SK-N-SH treated with all-trans-retinoic acid at 6 μM for 48 hours (cell line): ENCODE measurements at places on chromosomes 2 and 18.

DNA sequence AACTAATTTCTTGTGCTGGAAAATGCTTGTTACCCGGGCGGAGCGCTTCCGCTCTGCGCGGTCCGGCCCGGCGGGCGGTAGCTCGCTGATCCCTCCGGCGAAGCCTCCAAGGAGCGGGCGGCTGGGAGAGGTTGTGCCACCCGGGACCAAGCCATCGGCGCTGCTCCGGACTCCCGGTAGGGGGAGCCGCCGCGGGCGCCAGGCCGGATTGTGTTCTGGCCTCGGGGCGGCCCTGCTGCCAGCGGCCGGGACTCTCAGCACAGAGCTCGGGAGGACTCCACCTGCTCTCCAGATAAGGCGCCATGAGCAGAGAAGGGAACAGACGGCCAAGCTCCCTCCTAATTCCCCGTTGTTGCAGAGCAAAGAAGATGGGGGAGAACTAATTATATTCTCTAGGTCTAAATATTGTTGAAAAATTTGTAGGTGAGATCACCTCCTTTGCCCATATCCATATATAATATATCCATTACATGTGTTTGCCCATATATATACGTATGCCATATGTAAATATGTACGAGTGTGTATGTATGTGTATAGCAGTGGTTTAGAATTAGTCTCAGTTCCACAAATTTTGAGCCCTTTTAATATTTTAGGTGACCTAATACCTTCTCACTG is 13.8 kb upstream of the SATB2 start:
- ATAC-seq = peak; percentile 97

DNA sequence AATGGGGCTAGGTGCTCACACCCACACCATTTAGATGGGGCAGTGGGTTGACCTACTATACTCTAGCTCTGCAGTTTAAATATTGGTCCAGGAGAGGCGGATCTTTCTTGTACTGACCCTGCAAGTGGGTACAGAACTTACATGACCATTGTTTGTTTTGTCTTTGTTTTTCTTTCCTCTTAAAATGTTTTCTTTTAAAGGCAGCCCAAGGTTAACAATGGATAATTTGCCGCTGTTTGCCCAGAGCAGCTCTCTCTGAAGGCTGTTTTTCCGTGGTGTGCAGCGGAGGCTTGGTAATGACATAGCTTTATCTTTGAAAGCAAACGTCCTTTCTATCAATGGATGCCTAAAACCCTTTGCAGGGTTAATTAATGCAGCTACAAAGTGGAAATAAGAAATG is 133.3 kb upstream of the MEX3C start:
- no peak for ATAC-seq

GRCh38 chr2:119229716-119230115 is 6.1 kb downstream of the STEAP3 start:
- ATAC-seq = no peak

DNA sequence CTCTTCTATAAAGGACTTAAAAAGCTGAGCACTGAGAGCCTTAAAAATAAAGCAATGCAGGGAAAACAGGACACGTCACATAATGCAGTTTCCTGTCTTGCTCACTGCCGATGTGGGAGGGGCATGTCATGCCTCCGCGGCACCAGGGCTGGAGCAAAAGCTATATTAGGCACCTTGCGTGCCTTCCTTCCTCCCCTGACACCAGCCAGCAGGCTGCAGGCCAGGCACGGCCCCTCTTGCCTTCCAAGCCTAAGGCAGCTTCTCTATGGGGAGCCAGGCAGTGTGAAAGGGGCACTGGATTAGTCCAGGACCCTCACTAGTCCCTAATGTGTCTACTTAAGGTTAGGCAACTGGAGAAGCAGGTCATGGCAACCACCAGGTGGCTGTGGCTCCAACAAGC is 26.3 kb downstream of the MRPL35 start:
- no peak for ATAC-seq

DNA sequence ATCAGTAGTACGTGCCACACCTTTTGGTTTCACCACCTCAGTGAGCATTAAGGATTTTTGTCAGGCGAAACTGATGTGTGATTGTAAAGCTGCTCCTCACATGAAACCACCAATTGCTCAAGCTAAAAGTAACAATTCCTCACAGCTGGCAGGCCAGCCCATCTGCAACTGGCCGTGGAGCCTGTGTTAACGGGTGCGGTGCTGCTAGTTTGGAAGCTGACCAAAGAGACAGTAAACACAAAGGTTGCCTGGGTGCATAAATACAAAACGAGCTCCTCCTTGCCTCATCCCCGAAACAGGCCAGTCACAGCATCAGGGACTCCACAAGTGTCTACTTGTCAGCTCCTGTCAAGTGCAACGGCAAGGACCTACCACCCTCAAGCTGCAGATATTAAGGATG is 32.0 kb downstream of the LGALSL start:
- ATAC-seq = no peak

- peak; percentile 79 for ATAC-seq
These were observed 18.0 kb upstream of the FAP start for GRCh38 chr2:162261032-162261945.

DNA sequence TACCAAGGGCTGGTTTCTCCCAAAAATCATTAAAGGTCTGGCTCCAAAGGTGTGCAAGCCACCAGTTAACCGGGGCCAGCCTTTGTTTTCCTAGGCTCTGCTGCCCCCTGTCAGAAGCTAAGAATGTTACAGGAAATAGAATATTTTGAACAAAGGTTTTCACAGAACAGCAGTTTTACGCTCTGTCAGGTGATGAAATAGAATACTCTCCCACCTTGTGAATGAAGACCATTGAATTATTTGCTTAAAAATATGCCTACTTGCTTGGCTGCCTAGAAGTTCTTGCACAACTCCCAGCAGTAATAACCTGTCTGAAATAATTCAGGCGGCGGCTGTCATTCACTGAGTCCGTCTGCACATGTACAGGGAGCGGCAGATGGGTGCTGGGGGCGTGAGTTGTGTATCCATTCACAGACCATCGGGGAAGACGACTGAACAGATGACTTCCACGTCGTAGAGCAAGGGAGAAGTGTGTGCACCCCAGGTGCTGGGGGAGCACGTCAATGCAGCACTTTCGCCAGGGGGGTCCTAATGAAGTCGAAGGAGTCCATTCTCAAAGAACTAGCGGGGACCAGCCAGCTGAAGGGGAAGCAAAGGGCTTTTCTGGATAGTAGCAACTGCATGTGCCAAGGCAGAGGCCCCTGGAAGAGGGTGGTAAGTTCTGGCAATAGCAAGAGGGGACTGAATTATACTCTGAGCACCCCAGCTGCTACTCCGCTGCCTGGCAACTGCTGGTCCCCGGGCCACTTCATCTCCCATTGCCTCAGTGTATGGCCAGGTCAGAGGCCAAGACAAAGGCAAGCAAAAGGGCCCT is 56.1 kb downstream of the SF3B1 start:
- peak; percentile 88 for ATAC-seq

GRCh38 chr2:121429119-121429903 is 101.4 kb upstream of the RNU4ATAC start:
- ATAC-seq = no peak

DNA sequence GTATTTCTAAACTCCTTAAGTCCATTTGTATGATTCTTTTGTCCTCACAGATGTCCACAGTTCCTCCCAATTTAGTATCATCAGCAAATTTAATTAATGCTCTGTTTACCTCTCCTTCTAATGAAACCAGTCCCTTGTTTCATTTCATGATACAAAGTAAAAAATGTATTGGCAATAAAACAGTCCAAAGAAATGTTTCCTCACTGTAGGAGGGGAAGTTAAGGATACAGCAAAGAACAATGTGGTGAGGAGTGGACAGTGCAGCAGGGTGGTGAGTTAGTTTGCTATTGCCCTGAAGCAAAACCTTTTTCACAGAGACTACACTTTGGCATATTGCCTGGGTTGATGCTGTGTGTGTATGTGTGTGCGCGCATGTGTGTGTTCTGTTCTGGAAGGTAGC is 401.5 kb downstream of the ARHGAP15 start:
- peak; percentile 38; the same call in 1 of the 3 replicates for ATAC-seq

GRCh38 chr2:42189235-42189566 is 20.0 kb downstream of the EML4 start:
- no peak for ATAC-seq

GRCh38 chr2:62570861-62571698 is 65.1 kb upstream of the TMEM17 start:
- ATAC-seq = no peak

DNA sequence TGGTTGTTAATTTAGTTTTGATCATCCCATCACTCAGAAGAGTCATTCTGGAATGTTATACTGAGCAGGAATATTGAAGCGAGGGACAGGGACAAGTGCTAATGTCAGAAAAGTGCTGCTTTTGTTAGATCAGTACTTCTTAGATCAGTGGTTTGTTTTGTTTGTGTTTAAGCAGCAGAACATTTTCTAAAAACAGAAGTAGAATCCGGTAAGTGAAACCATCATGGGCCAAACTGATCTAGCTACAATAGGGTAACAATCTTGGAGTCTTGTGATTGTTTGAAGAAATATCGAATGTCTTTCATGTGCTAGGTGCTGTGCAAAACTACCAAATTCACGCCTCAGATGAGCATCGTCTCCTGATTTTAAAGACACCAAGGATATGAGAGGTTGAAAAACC is 45.1 kb upstream of the SEC11C start:
- ATAC-seq = no peak

- no peak for ATAC-seq
These were observed 91.2 kb downstream of the TWIST2 start for GRCh38 chr2:238939074-238939473.

- ATAC-seq = no peak
These were observed 394.1 kb upstream of the ATP5MC3 start for GRCh38 chr2:175575346-175576258.

DNA sequence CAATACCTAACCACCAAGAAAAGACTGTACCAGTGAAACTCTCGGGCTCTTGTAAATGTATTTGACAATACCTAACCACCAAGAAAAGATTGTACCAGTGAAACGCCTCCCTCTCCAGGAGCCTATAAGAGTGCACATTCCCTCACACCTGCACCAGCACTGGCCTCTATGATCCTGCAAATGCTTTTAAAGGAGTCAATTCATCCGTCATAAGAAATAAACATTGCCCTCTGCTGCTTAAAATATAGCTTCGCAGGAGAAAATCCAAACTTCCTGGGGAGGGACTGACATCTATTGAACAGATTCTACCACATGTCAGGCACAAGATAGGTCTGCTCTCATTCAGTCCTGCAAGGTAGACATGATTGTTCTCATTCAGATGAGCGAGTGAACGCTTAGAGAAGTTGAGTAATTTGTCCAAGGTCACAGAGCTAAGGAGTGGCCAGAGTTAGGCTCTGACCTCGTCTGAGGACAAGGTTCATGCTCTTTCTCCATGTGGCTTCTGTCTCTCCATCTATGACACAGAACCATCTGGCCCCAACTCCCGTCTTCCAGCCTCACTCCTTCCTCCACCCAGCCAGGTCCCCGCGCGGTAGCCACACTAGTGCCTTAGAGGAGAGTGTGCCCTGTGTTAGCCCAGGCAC is 38.7 kb downstream of the MCFD2 start:
- ATAC-seq = peak; percentile 62

GRCh38 chr2:44789971-44790721 is 151.4 kb upstream of the SIX3 start:
- ATAC-seq = no peak

DNA sequence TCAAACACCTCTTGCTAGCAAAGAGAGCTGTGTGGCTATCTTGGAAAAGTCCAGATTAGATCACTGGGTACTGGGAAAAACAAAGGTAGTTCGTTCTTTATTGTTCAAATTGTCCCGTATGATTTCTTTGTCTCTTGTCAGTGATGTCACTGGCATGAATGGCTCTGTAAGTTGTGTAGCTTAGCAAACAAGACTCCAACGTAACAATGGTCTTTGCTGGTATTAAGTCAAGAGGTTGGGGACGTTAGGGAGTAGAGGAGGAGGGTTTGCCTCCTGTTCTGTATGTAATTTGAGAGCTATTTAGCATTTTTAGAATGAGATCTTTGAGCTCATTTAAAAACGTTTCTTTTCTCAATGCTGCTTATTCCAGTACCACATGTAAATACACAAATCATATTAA is 216.5 kb upstream of the SP5 start:
- ATAC-seq = no peak

- no peak for ATAC-seq
These were observed 1.4 kb upstream of the SP5 start for GRCh38 chr2:170713543-170714380.

GRCh38 chr2:32436150-32436549 is 79.3 kb downstream of the BIRC6 start:
- no peak for ATAC-seq

GRCh38 chr2:150404147-150404546 is 83.3 kb downstream of the RND3 start:
- no peak for ATAC-seq

GRCh38 chr2:226057914-226058313 is 658.4 kb downstream of the NYAP2 start:
- ATAC-seq = no peak

DNA sequence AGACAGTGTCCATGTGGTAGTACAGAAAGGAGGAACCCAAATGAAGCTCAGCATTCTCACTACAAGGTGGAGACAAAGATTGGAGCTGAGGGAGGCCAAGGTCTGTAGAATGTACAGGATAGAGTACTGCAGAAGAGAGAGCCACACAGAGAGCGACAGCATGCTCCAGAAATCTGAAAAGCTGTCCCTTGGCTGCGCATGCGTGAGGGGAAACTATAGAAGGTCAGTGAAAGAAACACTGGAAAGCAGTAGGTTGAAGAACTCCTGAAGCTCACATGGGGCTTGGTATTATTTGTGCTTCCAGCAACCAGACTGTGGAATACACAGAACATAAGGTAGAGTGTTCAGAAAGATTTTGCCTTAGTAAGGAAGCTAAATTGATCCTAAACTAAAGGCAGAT is 142.5 kb downstream of the TXNL1 start:
- ATAC-seq = no peak

DNA sequence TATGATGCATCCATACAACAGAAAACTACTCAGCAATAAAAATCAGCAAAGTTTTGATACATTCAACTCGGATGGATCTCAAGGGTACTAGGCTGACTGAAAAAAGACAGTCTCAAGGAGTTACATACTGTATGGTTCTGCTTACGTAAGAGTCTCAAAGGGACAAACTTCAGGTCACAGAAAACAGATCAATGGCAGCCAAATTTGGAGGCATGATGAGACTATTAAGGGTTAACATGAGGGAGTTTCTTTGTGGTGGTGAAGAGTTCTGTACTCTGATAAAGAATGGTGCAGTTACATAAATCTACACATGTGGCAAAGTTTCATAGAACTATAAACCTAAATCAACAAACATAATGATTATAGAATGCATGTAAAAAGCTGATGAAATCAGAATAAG is 81.4 kb downstream of the COBLL1 start:
- no peak for ATAC-seq
